ENCODE measurements at places on chromosomes 6 and 20.

DNA sequence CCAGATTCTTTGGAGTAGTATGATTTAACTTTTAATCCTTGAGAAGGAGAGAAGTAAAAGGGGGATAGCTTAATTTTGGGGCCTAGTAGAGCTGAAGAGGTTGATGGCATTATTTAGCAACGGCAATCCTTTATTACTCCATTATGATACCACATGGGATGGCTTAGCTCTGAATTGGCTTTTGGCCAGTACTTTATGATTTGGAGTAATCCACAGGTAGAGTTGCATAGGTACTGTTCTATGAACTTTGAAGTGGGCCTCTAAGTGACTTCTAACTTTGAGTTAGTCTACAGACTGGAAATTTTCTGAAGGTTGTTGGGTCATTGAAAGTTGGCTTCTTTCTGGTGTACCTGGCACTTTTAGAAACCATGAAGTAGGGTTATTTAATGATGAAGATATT, 11.6 kb downstream of the YWHAB start:
- no peak for DNase-seq

- DNase-seq: no peak
These were observed 1.0 kb upstream of the SPATA2 start for GRCh38 chr20:49916146-49917002.

DNA sequence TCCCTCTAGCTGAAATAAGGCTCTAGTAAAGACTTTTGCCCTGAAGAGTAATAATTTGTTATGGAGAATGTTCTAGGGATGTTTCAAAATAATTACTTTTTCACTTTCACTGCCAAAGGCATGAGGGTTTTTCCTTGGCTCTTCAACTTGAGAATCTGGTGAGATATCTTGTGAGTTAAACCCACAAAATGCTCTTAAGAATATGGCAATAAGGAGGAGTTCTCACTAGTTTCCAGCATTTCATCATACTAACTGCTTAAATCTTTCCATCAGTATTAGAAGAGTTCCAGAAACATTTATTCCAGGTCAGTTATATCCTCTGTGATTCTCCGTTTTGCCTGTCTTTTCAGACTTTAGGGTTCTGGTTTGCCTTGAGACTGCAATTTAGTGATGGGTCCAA, 785.6 kb upstream of the GJE1 start:
- no peak for DNase-seq

GRCh38 chr6:31079656-31080261, 32.6 kb downstream of the C6orf15 start:
- DNase-seq: peak; percentile 35

GRCh38 chr6:90098001-90098531, 198.6 kb downstream of the BACH2 start:
- DNase-seq: no peak

- DNase-seq: no peak
These were observed 120.4 kb downstream of the TOX2 start for GRCh38 chr20:44034965-44035635.

DNA sequence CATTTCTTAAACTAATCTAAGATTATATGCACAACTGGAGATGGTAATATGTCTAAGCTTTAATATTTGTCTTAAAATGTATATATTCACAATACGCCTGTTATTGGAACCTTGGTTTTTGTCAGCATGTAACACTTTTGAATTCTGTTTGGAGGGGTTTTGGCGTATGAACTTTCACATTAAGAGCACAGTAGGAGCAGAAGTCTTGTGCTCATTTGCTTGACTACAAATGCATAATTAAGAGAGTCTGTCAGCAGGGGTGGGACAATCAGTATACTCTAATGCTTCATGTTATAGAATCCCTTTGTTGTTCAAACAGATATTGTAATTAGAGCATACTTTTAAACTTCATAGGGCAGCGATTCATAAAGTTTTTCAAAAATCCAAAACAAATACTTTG, 112.8 kb downstream of the QKI start:
- no peak for DNase-seq

GRCh38 chr6:36154286-36154685, 24.0 kb downstream of the MAPK13 start:
- DNase-seq: no peak

GRCh38 chr6:42907336-42907735, 8.5 kb upstream of the PTCRA start:
- DNase-seq: no peak

- DNase-seq: no peak
These were observed 74.1 kb downstream of the HIVEP2 start for GRCh38 chr6:142870787-142871415.

- no peak for DNase-seq
These were observed 291.9 kb upstream of the SGK1 start for GRCh38 chr6:134609716-134610261.

GRCh38 chr20:58309591-58310290, at the start of gene RAB22A:
Gene RAB22A, plus strand, starts transcription at chr20:58309715. Its CDS starts 262 bp downstream, at chr20:58309977.
- DNase-seq: peak; percentile 84

- no peak for DNase-seq
These were observed 9.9 kb downstream of the NRN1 start for GRCh38 chr6:5996714-5997419.

- DNase-seq: no peak
These were observed 96.7 kb upstream of the OPRM1 start for GRCh38 chr6:153942361-153942760.

- no peak for DNase-seq
These were observed 279.7 kb downstream of the CDC5L start for GRCh38 chr6:44667226-44667625.

GRCh38 chr6:34331371-34332050, 61.0 kb downstream of the NUDT3 start:
- no peak for DNase-seq

DNA sequence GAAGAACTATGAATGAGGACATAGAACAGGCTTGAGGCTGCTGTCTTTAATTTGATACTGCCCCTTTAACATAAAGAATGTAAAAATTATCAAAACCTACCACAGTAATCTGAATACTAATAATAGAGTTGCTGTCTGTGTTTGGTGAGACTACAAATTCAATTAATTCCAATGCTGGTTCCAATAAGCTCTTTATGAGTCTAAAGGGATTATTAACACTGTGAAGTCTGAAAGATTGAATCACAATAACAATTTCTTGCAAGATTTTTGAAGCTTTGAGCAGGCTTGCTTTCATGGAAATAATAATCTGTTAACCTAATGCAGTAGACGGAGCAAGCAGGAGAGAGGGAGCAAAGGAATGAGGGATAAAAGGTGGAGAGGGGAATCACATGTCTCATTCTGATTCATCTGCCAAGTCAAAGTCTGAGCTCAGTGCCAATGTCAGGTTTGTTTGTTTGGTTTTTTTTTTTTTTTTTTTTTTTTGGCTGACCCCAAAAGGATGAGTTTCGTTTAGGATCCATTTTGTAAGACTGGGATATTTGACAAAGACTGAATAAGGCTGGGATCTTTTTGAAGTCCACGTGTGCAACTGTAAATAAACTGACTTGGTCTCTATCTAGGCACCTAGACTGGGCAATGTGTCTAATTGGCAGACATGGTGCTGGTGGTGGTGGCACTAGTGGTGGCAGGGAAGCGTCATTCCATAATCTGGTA, 211.6 kb downstream of the RNF144B start:
- DNase-seq: no peak

- DNase-seq: no peak
These were observed 519.4 kb downstream of the CDKAL1 start for GRCh38 chr6:21053612-21054011.

DNA sequence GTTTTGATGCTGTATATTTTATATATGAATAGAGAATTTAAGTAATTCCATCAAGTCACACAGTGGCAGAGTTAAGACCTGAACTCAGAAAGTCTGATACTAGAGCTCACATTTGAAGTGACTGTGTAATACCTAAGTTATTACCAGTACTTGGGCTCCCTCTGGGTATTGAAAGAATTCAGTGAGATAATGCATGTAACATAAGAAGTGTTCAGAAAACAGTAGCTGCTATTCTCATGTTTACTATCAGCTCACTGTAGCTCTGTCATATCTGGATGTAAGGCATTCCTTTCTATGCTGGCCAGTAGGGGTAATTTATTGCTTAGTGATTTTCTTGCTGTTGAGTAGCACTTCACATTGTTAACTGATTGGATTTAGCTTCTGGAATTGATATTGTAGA, 44.6 kb downstream of the NKX2-4 start:
- no peak for DNase-seq

DNA sequence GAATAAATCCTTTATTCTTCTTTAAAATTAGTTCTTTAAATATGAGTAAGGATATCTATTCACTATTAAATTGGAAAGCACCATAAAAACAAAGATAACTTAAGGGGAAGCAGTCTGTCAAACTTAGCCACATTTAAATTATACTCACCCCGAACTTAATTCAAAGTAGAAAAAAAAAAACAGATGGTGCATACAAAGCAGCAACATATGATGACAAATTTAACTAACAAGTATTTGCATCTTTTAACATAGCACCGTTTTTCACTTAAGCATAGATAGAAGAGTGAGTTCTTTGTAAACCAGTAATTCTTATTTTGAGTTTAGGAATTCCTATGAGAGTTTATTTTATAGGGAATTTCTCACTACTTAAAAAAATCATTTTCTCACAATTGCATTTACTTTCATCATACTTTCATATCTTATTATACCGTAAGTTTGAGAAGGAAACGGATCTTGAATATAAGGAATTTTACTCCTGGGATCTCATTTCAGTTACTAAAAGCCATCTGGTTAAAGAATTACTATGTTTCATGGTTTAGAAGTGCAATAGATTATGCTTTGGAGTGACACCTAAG, 828.2 kb upstream of the MAP3K7 start:
- no peak for DNase-seq

DNA sequence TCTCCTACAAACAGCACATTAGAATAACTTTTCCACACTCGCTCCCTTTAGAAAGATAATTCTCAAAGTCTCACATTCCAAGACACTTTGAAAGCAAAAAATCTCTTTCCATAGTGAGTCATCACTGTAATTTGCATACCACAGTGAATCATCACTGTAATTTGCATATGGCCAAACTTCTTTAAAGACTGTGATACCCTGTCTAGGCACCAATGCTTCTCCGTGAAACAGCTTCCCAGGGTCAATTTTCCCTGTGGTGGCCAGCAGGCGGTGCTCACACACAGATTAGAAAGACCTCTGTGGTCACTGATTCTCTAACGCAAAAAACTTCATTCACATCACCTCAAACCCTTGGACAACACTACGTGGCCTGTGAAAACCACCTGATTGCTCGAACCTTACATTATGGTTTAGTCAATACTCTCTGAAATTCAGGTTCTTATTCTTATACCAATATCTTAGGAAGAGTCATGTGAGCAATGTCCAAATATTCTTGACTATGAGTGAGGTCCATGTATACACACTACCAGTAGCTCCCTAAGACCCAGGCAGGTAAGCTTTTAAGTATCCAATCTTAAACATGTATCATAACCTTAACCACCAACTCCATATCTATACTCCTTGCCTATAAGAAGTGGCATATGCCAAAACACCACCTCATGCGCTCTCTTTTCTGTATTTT, 78.5 kb upstream of the PHACTR1 start:
- no peak for DNase-seq

GRCh38 chr20:44583157-44583556, 778 bp downstream of the PKIG start:
- no peak for DNase-seq

- no peak for DNase-seq
These were observed 223.9 kb downstream of the PREX1 start for GRCh38 chr20:48603819-48604405.

DNA sequence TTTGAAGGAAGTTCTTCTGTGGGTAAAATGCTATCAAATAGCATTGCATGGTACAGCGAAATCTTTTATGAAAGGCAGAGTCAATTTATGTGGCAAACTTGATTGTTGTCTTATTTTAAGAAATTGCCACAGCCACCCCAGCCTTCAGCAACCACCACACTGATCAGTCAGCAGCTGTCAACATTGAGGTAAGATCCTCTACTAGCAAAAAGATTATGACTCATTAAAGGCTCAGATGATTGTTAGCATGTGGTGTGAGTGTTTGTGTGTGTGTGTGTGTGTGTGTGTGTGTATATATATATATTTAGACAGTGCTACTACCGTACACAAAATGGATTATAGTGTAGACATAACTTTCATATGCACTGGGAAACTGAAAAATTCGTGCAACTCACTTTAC, 27.8 kb downstream of the LRRN4 start:
- DNase-seq: no peak

DNA sequence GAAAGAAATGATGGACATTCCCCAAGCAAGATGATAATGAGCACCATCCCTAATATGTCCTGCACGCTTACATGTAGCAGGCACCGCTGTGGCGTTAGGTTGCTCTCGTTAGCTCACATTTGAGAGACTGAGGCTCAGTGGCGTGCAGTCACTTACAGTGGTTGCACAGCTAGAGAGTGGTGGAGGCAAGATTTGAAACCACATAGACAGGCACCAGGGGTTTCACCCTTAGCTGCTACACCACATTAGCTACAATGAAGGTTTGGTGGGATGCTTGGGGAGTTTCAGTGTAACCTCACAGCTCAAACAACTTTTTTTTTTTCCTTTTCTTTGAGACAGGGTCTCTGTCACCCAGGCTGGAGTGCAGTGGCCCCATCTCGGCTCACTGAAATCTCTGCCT, 3.7 kb downstream of the COX4I2 start:
- no peak for DNase-seq

DNA sequence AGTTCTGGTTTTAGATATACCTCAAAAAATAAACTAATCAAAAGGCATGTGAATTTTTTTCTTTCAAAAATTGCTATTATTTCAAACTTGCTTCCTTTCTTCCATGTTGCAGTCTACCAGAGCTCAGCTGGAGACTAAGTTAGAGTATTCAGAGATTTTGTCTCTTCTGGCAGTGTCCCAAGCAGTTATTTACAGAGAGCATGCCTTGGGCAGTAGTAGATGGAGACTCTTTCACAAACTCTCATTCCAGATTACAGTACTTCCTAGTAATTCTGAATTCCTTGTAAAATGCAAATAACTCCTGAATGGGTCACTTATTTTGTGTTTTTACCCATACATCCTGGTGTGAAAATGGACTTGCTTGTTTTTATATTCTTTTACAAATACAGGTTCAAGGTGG, 703.4 kb downstream of the EPHA7 start:
- no peak for DNase-seq

DNA sequence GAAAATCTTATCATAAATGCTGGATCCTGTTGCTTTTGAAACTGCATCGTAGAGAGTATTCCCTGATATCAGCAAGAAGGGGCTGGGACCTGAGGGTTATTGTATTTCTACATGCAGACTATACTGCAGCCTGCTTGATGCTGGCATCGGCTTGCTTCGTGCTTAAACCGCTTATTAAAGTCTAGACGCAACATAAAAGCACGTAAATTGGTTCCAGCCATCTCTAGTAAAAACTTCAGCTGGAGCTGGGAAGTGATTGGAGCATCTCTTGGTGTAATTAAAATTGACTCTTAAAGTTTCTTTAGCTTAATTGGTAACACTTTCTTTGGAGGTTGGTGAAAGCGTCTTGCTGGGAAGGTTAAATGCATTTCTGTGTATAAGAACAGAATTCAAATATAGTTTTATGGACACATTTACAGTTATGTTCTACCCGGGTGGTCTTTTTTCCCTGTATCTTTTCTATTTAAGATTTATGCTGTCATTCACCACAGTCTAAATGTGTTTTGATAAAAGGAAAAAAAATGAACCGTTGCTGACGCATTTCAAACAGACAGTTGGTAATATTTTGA, 139.0 kb upstream of the JAG1 start:
- DNase-seq: no peak

- DNase-seq: no peak
These were observed 100.6 kb downstream of the CRYBG1 start for GRCh38 chr6:106461084-106461483.

GRCh38 chr6:17473554-17473953, 80.2 kb downstream of the CAP2 start:
- DNase-seq: no peak

- DNase-seq: no peak
These were observed 200.9 kb downstream of the EDN1 start for GRCh38 chr6:12490904-12491571.

- DNase-seq: no peak
These were observed 78.1 kb downstream of the CBFA2T2 start for GRCh38 chr20:33567949-33568348.
